ENCODE measurements at places on chromosomes 12 and 14. TPM values are rescaled to one million over a fixed set of nuclear protein-coding genes. Genes with fewer than 3 reads are reported as not detected.

Gene CDCA3
- polyA plus RNA-seq: 11.6 TPM

DNA sequence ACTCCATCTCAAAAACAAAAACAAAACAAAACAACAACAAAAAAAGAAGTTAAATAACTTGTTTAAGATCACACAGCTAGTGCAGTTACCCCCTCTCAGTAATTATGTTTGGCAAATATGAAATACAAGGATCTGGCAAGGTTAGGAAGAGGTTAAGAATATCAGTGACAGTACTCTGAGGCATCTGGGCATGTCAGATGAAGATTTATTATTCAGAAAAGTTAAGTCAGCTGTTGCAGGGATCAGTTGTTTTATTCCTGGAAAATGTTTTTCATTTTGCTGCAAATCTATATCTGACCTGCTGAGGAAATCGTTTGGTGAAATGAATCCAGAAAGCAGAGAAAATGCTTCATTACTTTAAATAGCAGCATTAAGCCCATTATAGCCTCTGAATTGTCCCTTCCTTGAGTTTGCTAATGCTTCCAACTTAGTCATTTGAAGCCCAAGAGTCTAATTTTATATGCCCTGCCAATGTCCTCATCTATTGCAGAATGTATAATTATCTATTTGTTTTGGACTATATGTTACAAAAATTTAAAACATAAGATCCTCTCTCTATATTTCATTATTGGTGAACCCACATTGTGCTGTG, 8.1 kb downstream of the GPX2 start:
- no peak for DNase-seq

- no peak for DNase-seq
These were observed 318.2 kb downstream of the NUAK1 start for GRCh38 chr12:105820429-105821125.

DNA sequence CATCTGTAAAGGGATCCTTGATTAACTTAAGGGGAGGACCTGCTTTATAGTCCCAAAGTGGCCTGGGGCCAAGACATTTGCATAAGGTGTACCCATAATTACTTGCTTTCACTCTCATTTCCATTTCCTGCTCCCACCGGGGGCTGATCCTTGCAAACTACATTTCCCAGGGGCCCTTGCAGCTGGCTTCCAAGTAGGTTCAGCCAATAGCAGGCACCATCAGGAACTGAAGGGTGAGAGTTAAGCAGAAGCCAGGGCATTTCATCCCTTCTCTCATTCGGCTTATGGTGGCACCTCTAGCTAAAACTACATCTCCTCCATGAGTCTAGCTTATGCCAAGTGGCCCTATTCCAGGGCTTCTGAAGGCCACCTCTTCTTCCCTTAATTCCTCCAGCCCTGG, 88.8 kb downstream of the CCDC60 start:
- no peak for DNase-seq

Gene PLEKHD1
- polyA plus RNA-seq: not detected

Gene BBS10
- polyA plus RNA-seq: 13.5 TPM

Gene CD163L1
- 0.82 TPM for polyA plus RNA-seq

Measured in AG04450 (cell line).